ENCODE measurements at places on chromosomes 7 and 10. TPM values are rescaled to one million over a fixed set of nuclear protein-coding genes. Genes with fewer than 3 reads are reported as not detected.

DNA sequence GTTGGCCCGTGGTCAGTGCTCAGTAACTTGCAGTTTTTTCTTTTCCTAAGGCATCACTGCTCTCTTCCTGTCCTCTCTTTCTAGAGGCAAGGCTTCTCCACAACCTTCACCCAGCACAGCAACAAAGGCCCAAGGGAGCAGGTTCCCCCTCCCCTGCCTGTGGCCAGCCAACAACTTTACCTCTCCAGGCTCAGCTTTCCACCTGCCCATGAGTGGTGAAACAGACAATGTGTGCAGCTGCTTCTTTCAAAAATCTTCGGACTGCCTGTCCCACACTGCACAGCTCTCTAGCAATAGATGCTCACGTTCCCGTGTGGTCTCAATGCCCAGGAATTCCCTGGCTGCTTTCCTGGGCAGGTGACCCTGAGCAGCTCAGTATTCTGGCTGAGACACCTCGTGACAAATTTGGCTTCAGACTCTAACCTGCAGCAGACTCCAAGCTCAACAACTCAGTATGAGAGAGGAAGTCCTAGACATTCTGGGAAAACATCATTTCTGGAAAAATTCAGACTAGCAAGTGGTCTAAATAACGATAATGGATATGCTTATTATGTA is 28.9 kb upstream of the TMEM72 start:
- no peak overlapping the region for H3K27ac ChIP-seq
- DNase-seq = no peak
- H3K27me3 ChIP-seq = peaks cover 11% of the 10 kb centered on the region
- H3K4me3 ChIP-seq = peak overlapping the region; percentile 4

DNA sequence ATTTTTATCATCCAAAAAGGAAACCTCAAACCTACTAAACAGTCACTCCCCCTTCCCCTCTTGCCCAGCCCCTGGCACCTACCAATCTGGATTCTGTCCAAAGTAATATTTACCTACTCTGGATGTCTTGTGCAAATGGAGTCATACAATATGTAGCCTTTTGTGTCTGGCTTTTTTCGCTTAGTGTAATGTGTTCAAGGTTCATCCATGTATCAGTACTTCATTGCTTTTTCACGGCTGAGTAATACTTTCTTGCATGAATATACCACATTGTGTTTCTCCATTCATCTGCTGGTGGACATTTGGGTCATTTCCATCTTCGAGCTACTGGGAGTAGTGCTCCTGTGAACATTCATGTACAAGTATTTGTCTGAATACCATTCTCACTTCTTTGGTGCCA is 113.6 kb downstream of the EEPD1 start:
- H3K27ac ChIP-seq = no peak overlapping the region
- no peaks in the 10 kb centered on the region for H3K4me1 ChIP-seq
- H3K36me3 ChIP-seq = no peaks in the 10 kb centered on the region
- H3K27me3 ChIP-seq = no peaks in the 10 kb centered on the region

DNA sequence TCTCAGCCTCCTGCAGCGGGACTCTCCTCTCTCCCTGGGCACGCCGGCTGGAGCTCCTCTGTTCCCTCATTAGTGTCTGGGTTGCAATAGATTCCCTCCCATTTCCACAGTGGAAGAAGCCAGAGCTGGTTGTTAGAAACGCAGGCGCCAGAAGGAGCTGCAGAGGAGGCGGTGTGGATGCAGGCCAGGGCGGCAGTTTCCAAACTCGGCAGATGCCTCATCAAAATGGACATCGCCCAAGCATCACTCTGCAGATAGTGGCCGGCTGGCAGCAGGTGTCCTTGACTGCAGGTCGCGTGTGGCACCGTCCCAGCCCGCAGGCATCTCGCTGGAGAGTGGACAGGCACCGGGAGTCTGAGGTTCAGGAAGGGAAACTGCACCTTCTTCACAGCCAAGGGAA is 201.8 kb downstream of the TCERG1L start:
- H3K4me1 ChIP-seq = no peaks in the 10 kb centered on the region
- no peak for DNase-seq
- no peaks in the 10 kb centered on the region for H3K27me3 ChIP-seq
- H3K4me3 ChIP-seq = no peak overlapping the region
- no peaks in the 10 kb centered on the region for H3K36me3 ChIP-seq

DNA sequence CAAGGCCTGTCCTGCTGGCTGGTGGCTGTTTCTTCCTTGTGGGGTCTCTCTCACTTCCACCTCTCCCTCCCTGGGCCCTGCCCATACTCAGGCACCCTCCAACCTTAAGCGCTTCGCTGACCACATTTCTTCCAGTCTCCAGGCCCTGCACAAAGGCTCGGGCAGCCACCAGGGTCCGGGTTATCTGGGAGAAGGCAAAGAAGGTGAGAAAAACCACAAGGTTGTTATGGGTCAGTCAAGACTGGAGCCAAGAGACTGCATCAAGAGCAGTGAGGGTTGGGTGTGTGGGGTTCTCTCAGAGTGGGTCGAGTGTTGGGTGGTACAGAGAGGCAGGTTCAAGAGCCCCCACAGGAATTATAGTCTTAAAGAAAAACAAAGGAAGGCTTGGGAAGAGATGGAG is 2.6 kb downstream of the GPC2 start:
- H3K4me1 ChIP-seq = peaks cover 43% of the 10 kb centered on the region
- H3K36me3 ChIP-seq = peaks cover 14% of the 10 kb centered on the region
- H3K4me3 ChIP-seq = no peak overlapping the region
- H3K27ac ChIP-seq = peak overlapping the region; percentile 65
- no peak for DNase-seq

GRCh38 chr10:101047961-101048892 is 13.6 kb upstream of the KAZALD1 start:
- H3K27ac ChIP-seq = no peak overlapping the region
- H3K36me3 ChIP-seq = no peaks in the 10 kb centered on the region
- H3K4me3 ChIP-seq = no peak overlapping the region
- DNase-seq = no peak
- H3K4me1 ChIP-seq = peaks cover 14% of the 10 kb centered on the region

DNA sequence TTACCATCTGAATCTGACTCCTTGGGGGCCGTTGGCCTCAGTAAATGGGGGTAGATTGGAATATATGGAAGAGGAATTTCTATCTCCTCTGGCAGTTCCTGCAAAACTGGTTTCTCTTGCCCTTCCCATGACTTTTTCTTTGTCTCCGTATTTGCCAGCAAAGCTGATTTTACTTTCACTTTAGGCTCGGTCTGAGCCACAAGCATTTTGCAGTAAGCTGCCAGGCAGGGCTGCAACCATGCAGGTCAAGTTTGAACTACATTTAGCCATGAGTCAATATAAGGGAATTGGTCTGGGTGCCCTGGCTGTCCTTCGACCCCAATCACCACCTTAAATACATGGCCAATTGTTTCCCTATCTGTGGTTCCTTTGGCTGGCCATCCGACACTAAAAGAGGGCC is 104.3 kb downstream of the TRIM24 start:
- H3K4me1 ChIP-seq = no peaks in the 10 kb centered on the region
- peaks cover 87% of the 10 kb centered on the region for H3K36me3 ChIP-seq
- DNase-seq = no peak
- H3K27ac ChIP-seq = no peak overlapping the region

DNA sequence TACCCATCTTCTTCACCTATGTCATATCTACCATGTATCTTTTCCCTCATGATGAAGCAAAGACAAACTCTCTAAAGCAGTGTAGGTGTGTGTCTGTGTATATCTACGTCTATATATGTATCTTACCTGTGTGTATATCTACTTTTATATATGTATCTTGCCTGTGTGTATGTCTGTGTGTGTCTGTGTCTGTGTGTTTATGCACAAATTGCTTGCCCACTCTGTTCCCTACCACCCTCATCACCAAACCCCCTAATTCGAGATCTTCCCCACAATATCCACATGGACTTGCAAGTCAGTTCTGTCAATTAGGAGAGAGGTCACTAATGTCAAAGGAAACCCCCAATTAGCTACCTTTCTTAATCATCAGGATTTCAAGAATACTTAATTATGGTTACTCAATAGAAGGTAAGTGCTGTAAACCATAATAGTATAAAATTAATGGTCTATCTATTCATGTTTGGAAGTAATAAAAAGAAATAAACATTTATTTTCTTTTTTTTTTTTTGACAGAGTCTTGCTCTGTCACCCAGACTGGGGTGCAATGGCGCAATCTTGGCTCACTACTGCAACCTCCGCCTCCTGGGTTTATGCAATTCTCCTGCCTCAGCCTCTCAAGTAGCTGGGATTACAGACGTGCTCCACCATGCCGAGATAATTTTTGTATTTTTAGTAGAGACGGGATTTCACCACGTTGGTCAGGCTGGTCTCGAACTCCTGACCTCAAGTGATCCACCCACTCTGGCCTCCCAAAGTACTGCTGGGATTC is 43.6 kb downstream of the ANKRD61 start:
- no peak for DNase-seq
- H3K4me1 ChIP-seq = peaks cover 6% of the 10 kb centered on the region
- H3K27ac ChIP-seq = no peak overlapping the region

- no peak overlapping the region for H3K4me3 ChIP-seq
- H3K27me3 ChIP-seq = peaks cover 55% of the 10 kb centered on the region
- H3K36me3 ChIP-seq = no peaks in the 10 kb centered on the region
- H3K4me1 ChIP-seq = peaks cover 2% of the 10 kb centered on the region
These were observed 18.0 kb upstream of the OPN4 start for GRCh38 chr10:86636311-86636710.

DNA sequence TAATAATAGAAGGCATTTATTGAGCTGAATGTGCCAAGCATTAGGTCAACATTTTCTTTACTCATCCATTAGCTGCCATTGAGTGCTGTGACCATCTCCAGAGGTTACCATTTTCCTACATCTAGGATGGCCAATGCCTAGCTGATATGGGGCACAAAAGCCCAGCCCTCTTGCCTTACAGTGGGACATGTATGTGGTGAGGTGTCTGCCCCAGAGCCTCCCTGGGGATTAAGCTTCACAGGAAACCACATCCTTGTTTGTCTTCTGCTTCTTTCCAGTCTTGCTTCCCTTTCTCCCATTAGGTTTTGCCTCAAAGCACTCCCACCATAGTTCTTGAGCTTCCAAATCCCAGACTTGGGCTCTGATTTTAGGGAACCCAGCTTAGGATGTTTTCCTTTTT is 258.7 kb downstream of the SORCS3 start:
- H3K27ac ChIP-seq = no peak overlapping the region
- H3K4me1 ChIP-seq = no peaks in the 10 kb centered on the region
- no peaks in the 10 kb centered on the region for H3K27me3 ChIP-seq
- no peak for DNase-seq

- H3K36me3 ChIP-seq = peaks cover 3% of the 10 kb centered on the region
- H3K27ac ChIP-seq = no peak overlapping the region
- H3K27me3 ChIP-seq = no peaks in the 10 kb centered on the region
- no peaks in the 10 kb centered on the region for H3K4me1 ChIP-seq
- H3K4me3 ChIP-seq = no peak overlapping the region
These were observed 40.4 kb downstream of the TMEM168 start for GRCh38 chr7:112749775-112750174.

DNA sequence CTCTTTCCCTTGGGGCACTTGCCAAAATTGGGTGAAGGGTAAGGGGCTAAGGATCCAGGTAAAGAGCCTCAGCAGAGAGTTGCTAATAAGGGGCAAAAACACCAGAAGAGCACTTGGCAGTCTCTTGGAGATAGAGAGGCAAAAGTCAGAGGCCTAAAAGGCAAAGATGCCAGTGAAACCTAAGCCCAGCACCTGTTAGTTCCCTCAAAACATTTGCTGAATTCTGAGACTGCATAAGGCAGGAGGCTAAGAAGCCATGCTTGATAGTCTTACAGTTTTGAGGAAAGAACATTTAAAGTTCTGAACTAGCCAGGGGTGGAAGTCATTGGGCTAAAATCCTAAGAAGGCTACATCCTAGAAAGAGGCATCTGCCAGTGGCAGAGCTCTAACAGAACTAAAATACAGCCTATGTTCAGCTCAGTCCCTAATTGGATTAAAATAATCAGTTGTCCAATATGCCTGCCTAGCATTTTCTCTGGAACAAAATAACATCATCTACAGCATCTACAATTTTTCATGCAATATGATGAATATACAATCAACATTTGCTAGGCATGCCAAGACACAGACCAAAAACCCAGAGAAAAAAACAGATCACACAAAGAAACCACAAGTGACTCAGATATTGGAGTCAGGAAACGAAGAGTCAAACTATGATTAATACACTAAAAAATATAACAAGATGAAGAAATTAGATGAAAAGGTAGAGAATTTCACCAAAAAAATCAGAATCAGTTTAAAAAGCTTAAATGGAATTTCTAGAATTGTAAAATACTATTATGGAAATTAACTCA is 7.7 kb downstream of the HTR7 start:
- no peak overlapping the region for H3K27ac ChIP-seq
- DNase-seq = no peak
- peaks cover 1% of the 10 kb centered on the region for H3K36me3 ChIP-seq
- no peak overlapping the region for H3K4me3 ChIP-seq

DNA sequence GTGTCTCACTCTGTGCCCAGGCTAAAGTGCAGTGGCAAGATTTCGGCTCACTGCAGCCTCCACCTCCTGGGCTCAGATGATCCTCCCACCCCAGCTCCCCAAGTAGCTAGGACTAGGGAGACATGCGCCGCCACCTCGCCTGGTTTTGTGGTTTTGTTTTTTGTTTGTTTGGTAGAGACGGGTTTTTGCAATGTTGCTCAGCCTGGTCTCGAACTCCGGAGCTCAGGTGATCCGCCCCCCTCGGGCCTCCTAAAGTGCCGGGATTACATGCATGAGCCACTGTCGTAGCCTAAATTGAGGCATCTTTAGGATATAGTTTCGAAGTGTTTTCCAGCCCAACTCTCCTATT is 781 bp downstream of the ZNF727 start:
- no peaks in the 10 kb centered on the region for H3K27me3 ChIP-seq
- no peak for DNase-seq
- peaks cover 2% of the 10 kb centered on the region for H3K36me3 ChIP-seq
- H3K4me1 ChIP-seq = no peaks in the 10 kb centered on the region
- peak overlapping the region; percentile 30 for H3K4me3 ChIP-seq

DNA sequence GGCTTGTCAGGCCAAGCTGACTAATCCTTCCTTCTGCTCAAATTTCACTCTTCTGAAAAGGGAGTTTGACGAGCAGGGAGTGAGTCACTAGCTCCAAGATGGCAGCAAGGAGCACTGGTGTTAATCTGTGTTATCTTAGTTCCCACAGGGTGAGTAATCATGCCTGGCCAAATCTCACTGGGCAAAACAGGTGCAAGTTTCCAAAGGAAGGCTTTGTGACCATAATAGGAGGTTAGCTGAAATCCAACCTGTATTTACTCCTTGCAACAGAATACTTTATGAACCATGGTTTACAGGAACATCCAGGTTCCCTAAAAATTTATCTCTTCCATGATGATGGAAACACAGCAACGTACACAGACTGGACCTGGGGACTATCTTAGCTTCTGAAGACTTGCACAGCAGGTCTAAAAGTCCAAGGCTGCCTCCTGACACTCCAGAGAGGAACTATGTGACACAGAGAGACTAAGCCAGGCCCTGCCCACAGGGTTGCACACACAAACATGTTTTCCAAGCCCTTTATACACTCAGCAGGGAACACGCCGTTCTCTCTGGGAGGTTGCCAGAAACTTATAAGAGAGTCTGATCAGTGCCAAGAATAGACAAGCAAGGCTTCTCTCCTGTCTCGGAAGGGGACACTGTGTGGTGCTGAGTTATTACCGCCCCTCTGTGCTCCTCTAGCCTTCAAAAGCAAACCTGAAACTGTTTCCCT is 46.3 kb downstream of the PDK4 start:
- H3K36me3 ChIP-seq = no peaks in the 10 kb centered on the region
- no peak overlapping the region for H3K4me3 ChIP-seq
- no peak for DNase-seq
- no peak overlapping the region for H3K27ac ChIP-seq
- no peaks in the 10 kb centered on the region for H3K4me1 ChIP-seq

- no peaks in the 10 kb centered on the region for H3K27me3 ChIP-seq
- H3K36me3 ChIP-seq = no peaks in the 10 kb centered on the region
- H3K27ac ChIP-seq = no peak overlapping the region
- H3K4me3 ChIP-seq = no peak overlapping the region
- no peak for DNase-seq
These were observed 75.5 kb upstream of the CXCL12 start for GRCh38 chr10:44460416-44460815.

The FEZF1 gene
- total RNA-seq = not detected

The MYPN gene
- total RNA-seq = not detected

The WDFY4 gene
- total RNA-seq = 1.5 TPM
